ENCODE measurements at places on chromosomes 2 and 18.

GRCh38 chr2:105177536-105178254 is 63.8 kb upstream of the GPR45 start:
- no peak for ATAC-seq

- ATAC-seq: no peak
These were observed 663.0 kb upstream of the FANCL start for GRCh38 chr2:58904095-58904494.

- no peak for ATAC-seq
These were observed 44.1 kb downstream of the MTHFD2 start for GRCh38 chr2:74242354-74243071.

DNA sequence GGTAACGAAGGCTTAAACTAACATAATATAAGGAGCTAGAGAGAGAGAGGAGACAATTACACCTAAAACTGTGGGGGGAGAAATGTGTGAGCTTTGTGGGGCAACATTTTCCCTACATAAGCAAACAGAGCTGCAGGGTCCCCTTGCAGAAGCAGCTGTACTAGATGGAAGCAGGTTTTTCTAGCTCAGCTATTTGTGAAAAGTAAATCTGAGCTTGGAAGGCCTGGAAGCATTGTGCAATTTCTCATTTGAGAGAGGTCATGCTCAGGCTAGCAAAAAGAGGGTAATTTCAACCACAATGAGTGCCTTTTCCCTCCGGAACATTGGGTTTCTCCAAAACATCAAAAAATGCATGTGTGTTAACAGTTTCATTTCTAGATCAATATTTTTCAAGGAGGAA is 130.0 kb downstream of the ARL4C start:
- ATAC-seq: no peak

GRCh38 chr2:55302241-55302640 is 33.2 kb upstream of the MTIF2 start:
- ATAC-seq: no peak

- no peak for ATAC-seq
These were observed 82.0 kb upstream of the PROKR1 start for GRCh38 chr2:68561372-68561771.

DNA sequence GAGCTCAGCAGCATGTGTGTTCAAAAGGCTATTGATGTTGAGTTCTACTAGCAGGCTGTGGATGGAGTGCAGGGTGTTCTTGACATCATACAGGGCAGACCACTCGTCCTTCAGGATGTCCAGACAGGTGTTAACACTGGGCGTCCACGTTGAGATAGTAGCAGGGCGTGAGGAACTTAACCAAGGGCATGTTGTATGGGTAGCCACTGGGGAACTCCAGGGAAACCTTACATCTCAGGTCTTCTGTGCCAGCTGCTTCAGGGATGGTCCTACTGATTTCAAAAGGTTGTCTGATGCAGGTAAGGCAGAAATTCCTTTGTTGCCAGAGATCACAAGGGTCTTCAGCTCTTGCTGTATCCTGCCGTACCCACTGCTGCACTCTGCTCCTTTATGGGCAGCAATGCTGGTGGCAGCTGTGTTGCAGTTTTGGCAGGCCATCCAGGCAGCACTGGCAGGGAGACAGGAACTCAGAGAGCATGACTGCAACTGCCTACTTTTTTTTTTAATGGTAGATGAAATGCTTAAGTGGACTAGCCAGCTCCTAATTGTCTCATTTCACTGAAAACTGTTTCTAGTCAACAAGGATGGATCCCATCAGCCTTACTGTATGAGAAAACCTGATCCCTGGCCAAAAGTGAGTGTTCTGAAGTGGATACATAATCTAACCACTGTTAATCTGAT is 32.4 kb upstream of the RBBP8 start:
- ATAC-seq: no peak

DNA sequence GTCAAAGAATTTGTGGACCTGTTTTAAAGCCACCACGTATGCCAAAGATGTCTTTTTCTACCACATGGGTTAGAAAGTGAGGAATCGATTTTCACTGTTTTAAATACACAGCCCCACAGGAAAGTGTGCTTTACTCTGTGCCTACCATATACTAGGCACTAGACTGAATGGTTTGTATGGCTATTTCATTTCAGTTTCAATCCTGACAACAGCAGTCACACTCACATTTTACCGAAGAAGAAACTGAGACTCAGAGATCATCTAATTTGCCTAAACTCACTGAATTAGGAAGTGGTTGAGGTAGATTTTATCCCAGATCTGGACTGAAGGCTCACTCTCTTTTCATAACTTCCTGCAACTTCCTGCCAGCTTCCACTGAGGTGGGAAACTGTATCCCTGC is 176.4 kb downstream of the ALK start:
- no peak for ATAC-seq

DNA sequence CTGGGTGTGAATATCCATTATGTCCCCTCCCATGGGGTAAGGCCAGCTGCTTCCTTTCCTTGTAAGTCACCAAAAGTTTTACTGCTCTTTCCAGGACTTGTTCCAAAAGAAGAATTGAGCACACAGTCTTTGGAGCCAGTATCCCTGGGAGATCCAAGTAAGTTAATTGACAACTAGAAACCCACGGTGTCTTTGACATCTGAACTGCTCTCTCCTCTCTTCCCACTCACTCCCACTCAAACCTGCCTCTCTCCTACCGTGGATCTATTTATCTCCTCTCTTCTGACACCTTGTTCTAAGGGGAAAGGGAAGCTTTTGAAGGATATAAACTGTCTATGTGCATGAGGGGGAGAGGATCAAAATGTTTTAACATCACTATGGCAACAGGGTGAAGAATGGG is 86.7 kb downstream of the VIT start:
- no peak for ATAC-seq

GRCh38 chr2:41965173-41965908 is 82.5 kb upstream of the PKDCC start:
- no peak for ATAC-seq

GRCh38 chr18:79506191-79507075 is 110.7 kb downstream of the NFATC1 start:
- ATAC-seq: peak; percentile 34

- ATAC-seq: no peak
These were observed 543.0 kb downstream of the PLCL1 start for GRCh38 chr2:198347349-198347748.

- ATAC-seq: no peak
These were observed 27.1 kb downstream of the HDLBP start for GRCh38 chr2:241288324-241288888.

GRCh38 chr2:134713606-134714005 is 5.2 kb downstream of the TMEM163 start:
- ATAC-seq: no peak

DNA sequence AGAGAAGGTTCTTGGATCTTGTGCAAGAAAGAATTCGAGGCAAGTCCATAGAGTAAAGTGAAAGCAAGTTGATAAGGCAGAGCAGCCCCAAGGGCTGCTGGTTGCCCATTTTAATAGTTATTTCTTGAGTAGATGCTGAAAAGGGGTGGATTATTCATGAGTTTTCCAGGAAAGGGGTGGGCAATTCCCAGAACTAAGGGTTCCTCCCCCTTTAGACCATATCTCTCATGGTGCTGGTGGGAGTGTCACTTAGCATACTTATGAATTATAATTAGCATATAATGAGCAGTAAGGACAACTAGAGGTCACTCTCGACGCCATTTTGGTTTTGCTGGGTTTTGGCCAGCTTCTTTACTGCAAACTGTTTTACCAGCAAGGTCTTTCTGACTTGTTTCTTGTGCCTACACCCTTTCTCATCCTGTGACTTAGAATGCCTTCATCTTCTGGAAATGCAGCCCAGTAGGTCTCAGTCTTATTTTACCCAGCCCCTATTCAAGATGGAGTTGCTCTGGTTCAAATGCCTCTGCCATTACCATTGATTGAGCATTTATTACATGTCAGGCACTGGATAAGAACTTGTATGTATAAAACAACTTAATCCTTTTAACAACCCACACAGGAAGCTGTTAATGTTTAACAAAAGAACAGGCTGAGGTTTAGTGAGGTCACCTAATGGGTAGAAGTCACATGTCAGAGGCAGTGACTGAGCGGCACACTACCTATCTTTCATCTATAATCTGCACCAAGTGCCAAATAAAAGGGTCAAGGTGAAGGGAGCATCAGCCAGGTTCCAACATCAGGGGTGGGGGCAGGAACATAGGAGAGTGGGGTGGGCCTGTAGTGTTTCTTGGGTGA is 250.9 kb downstream of the ICOS start:
- ATAC-seq: peak; percentile 76

- no peak for ATAC-seq
These were observed 59.1 kb upstream of the TXNDC2 start for GRCh38 chr18:9826685-9827084.

DNA sequence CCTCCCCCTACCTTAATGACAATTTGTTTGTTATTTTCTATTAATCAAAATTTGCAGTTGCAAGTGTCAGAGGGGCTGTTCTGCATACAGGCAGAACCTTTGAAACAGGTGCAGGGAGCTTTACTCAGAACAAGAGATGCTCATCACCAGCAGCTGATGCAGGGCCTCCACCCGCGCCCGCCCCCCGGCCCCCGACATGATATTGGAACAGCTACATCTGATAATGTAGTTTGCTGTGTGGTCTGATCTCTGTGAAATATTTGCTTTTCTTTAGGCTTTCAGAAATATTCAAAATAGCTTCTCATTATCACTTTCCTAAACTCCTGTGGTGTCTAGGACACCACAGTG is 130.0 kb downstream of the PRKCE start:
- ATAC-seq: no peak

GRCh38 chr2:145752091-145752806 is 1232.3 kb upstream of the ZEB2 start:
- ATAC-seq: peak; percentile 67

- ATAC-seq: no peak
These were observed 24.8 kb upstream of the KIDINS220 start for GRCh38 chr2:8862230-8862629.

- no peak for ATAC-seq
These were observed 430.0 kb downstream of the SLC4A3 start for GRCh38 chr2:220057391-220057790.

- ATAC-seq: no peak
These were observed 247.4 kb downstream of the XIRP2 start for GRCh38 chr2:167135706-167136105.

- no peak for ATAC-seq
These were observed 43.0 kb upstream of the SLC1A4 start for GRCh38 chr2:64945973-64946768.

DNA sequence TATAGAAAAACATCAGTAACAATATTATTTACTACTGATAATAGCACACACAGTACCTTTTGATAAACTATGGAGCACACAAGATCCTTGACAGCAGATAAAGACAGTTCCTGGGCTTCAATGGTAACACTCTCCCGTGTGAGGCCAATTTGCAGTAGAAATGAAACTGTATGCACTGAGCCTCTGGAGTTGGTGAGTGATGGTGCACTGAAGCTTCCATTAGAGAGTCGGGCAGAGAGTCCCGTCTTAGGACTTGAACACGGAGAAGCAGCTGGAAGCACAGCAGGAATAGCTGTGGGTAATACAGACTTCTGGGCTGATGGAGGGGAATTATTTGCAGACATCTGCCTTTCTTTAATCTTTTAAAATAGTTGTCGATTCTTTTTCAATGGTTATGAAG is 8.5 kb downstream of the PRKD3 start:
- ATAC-seq: no peak

GRCh38 chr2:238370823-238371372 is 50.6 kb downstream of the TRAF3IP1 start:
- ATAC-seq: peak; percentile 59

DNA sequence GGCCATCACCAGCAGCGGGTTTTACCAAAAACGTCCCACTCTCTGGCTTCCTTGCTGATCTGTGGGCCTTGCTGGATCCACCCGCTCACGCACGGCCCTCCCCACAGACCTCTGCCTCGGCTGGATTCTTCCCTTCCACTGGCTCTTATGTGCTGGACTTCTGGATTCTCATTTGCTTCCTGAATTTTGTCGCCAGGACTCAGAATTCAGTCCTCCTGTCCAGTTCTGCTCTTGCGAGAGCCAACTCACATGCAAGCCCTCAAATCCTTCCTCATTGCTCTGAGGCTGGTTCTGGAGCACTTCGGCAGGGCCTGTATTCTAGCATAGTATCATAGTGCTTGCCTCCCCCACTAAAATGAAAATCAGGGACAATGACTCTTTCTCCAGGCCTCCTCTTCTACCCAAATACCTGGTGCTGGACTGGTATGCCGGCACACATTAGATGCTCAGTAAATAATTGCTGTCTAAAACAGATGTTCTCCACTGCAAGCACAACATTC is 115.5 kb downstream of the ATL2 start:
- ATAC-seq: no peak

GRCh38 chr2:153488072-153488471 is 9.5 kb upstream of the RPRM start:
- peak; percentile 90 for ATAC-seq

DNA sequence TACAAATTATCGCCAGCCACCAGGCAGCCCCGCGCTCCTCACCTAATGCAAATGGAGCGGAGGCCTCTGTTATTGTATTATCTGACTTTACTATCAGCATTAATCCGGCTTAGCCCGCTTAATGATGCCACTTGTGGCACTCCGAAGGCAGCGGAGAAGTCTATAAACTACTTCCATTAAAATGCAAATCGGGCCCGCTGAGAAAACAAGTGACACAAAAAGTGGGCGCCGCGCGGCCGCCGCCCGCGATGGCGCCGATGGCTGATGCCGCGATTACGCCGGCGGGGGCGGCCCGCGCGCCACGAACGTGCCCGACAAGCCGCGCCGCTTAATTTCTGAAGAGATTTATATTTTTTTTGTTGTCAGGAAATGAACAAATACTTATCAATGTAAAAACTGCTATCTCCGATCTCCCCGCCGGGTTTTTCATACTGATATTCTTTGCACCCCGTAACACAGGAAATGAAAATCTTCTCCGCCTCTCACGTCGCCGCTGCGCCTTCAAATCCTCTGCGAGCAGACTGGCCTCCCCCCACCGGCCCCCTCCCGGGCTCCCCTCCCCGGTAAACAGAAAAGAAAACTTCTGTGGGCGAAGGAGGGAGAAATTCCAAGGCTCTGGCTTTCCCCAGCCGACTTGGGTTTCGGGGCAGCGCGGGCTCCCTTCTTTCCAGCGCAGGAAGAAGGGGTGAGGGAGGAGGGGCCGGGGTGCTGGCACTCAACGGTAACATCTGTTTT is 221.8 kb downstream of the INSIG2 start:
- ATAC-seq: peak; percentile 78

DNA sequence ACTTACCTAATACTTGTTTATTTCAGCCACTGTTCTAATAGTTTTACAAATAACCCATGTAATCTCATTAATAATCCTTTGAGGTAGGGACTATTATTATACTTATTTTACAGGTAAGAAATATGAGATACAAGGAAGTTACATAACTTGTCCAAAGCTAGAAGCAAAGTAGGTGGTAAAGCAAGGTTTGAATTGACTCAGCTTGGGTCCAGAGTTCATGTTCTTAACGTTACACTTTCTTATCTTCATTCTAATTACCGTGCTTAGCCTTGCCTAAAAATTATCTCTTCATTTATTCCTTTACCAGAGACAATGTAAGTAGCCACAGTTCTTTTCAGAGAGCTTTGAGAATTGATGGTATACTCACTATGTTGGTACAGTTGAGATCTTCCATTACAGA is 743.6 kb downstream of the KCNJ3 start:
- ATAC-seq: no peak
